Immature natural killer cell (primary cell): ENCODE measurements at places on chromosomes 16 and 17.
A peak's percentile ranks its signal among the peaks of the same experiment; 100 is the strongest.

DNA sequence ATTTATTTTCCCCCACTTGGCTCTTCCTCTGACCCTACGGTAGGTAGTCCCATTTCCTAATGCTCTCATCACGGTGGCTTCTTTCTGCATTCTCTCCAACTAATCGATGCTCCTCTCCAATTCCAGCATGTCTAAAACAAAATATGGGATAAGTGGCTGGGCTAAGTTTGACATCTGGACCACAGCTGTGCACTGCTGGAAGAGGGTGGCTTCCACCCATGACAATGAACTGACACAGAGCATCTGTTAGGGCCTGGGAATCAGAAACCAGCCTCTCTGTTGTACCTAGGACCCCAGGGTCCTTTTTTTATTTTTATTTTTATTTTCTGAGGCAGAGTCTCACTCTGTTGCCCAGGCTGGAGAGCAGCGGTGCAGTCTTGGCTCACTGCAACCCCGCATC lies 29.0 kb upstream of the SLC39A11 start:
- DNase-seq = no peak

DNA sequence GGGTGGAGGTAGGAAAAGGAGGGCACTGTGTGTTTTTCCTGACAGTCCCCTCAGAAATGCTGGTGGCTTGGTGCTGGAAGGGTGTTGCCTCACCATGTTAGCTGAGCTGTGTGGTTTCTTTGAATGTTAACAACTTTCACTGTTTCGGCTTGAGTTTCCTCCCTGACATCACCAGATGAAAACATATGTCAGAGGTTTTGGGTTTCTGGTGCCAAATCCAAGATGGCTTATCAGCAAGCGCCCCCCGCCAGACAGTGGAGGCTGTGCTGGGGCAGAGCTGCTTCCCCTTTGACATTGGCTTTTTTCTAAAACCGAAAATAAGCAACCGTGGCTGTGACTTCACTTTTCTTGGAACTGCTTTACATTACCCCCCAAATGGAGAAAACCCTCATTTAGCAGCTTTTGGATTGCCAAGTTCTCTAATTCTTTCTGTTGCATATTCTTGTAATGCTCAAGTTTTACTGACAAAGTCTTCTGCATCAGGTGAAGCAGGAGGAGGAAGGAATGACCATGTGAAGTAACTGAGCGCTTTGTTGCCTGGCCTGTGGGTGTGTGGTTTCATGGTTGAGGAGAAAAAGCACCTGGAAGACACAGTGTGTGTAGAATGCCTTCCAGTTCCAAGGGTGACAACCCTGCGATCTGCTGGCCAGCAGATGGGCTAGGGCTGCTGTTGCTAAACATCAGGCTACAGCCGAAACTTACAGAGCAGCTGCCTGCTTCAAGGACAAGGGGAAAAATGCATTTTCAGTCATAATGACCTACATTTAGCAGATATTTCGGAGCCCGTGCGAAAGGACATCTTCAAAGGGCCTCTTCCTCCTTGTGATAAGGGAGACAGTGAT lies 9.7 kb downstream of the RMI2 start:
- peak; percentile 88 for DNase-seq

DNA sequence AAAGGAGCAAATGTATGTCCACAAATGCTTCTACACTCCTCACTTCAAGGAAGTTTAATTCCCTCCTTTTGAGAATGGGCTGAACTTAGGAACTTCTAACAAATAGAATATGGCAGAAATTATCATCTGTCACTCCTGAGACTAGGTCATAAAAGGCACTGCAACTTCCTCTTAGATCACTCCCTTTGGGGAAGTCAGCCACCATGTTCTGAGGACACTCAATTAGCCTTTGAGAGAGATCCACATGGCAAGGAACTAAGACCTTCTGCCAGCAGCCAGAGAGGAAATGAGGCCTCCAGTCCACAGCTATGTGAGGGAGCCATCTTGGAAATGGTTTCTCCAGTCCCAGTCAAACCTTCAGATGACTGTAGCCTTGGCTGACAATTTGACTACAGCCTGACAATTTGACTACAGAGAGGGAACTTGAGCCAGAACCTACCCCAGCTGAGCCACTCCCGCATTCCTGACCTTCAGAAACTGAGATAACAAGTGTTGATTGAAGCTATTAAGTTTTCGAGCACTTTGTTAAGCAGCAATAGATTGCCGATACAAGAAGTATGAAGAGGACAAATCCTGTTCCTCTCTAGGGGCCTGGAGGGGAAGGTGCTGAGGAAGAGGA lies 113.4 kb upstream of the SEC14L1 start:
- no peak for DNase-seq

- DNase-seq = no peak
These were observed 1.7 kb upstream of the PLK1 start for GRCh38 chr16:23676924-23677480.

- DNase-seq = no peak
These were observed 161.4 kb upstream of the KCNJ16 start for GRCh38 chr17:69913616-69914015.

DNA sequence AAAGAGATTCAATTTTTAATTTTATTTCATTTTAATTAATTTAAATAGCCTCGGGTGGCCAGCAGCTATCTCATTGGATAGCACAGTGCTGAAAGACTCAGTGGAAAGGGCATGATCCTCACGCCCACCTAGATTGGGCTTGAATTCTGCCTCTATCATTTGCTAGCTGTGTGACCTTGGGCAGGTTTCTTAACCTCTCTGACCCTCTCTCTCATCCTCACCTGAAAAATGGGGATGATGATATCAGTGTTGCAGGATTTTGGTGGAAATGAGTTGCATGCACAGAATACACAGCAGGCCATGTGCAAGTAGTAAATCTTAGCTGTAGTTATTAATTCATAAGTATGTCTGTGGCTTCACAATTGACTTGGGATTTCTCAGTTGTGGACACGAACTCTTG lies 272.4 kb upstream of the XYLT1 start:
- no peak for DNase-seq

DNA sequence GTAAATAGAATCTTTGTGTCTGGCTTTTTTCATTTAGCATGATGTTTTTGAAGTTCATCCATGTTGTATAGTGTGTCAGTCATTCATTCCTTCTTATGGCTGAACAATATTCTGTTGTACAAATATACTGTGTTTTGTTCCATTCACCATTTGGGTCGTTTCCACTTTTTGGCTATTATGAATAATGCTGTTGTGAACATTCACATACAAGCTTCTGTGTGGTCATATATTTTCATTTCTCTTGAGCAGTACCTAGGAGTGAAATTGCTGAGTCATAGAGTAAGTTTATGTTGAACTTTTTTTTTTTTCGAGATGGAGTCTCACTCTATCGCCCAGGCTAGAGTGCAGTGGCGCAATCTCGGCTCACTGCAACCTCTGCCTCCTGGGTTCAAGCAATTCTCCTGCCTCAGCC lies 32.3 kb upstream of the TAOK1 start:
- DNase-seq = no peak

DNA sequence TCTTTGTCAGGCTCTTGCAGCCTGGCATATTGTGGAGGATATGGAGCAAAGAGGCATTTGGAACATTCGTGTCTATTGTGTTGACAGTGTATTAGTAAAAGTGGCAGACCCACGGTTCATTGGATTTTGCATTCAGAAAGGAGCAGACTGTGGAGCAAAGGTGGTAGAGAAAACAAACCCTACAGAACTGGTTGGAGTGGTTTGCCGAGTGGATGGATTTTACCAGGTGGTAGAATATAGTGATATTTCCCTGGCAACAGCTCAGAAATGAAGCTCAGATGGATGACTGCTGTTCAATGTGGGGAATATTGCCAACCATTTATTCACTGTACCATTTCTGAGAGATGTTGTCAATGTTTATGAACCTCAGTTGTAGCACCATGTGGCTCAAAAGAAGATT lies 44.5 kb downstream of the EFCAB13 start:
- DNase-seq = no peak

DNA sequence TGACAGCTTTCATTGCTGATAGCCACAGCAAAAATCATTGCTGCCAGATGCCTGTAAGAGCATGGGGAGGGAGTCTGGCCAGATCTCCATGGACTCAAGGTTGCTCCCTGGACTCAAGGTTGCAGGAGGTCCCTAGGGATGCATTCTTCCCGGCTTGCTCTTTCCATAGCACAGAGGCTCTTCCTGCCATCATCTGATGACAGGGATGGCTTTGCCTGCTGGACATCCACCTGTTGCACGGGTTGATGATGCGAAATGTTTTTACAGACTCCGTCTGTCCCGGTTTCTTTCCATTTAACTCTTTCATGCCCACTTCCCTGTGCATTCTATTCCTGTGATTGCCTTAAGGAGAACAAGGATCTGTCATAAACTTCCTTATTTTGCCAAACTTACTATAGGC lies 115.6 kb upstream of the HSBP1 start:
- no peak for DNase-seq

DNA sequence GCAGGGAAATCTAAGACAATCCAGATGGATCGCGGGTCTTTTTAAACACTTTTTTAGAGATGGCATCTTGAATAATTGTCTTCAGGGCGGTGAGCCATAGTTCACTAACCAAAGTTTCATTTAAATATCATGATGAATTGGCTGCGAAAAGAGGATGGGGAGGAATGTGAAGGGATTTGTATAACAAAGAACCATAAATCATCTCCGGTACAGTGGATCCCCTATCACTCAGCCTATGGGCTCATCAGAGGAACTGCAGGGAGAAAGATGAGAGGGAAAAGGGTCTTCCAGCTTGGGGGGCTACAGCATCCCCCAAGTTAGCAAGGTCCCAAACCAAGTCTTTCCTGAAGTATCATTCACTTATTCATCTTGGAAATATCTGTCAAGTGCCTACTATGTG lies 16.7 kb upstream of the DDX52 start:
- no peak for DNase-seq

DNA sequence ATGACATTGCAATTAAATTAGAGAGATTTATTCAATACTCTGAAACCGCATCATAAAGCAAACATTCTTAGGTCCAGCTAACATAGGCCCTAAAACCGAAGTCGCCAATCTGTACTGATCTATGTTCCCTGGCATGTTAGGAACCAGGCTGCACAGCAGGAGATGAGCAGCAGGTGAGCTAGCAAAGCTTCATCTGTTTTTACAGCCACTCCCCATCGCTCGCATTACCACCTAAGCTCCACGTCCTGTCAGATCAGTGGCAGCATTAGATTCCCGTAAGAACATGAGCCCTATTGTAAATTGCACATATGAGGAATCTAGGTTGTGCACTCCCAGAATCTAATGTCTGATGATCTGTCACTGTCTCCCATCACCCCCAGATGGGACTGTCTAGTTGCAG lies 91.5 kb downstream of the PARN start:
- no peak for DNase-seq

DNA sequence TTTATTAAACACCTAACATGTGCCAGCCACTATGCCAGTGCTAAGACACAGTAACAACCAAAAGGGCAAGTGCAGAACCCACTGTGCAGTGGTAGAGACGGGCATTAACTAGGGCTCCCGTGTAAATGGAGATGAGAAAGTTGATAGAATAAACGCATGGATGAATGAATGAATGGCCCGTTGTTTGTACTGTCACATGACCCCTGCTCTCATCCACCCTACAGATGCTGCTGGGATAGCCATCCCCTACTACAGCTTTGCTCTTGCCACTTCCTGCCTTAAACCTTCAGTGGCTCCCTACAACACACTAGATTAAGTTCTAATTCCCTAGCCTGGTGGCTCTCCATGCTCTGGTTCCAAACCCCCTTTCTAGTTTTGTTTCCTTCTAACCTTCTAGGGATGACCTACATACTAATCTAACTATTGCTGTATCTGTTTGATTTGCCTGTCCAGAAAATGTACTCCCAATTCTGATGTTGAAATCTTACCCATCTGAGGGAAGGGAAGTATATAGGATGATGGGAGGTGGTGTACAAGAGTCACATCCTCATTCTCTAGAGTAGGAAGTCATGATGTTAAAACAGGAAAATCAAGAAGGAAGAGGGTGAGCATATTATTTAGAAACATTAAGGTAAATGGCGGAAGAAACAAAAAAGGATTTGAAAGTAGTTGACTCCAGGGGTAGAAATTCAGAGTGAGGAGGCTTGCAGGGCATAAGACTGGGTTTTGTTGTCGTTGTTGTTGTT lies 11.4 kb upstream of the TNRC6C start:
- no peak for DNase-seq

DNA sequence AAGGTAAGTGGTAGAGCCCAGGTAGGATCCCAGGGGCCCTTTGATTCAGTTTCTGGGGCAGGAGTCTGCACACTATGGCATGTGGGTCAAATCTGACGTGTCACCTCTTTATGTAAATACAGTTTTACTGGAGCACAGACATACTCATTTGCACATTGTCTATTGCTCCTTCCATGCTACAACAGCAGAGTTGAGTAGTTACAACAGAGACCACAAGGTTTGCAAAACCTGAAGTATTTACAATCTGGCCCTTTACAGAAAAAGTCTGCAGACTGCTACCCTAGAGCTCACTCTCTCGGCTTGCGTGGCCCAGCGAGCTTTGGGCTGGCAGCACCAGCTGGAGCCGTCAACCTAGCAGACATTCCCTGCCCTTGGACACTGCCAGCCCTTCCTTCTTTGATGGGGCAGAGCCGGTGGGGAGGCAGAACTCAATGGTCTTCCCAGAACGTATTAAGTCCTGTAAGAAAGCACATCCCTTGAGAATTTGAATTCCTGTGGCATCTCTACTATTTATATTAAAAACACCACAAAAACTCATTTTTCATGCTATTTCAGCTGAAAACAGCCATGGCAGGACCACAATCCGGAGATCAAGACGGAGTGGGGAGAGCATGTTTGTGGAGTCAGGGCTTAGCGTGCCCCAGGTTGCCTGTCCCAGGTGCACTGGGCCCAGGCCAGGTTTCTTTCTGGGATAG lies 133.1 kb upstream of the NUDT7 start:
- DNase-seq = no peak

DNA sequence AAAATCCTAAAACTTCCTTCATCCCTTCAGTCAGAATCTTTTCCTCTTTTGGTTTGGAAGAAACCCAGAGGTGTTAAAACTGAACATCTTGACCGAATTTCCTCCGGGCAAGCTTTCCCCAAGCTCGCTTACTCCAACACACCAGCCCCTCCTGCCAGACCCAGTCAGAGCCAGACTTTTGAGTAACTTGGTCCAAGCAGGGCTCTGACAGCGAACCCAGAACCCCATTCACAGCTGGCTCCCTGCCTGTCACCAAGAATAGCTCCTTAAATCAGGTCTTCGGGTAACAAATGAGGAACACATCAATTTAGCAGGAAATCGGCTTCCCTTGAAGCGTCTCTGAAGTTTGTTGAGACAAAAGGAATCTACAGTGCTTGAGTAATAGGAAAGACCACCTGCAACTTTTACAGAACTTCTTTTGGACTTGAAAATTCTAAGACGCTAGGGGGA lies 27.3 kb downstream of the GAS7 start:
- no peak for DNase-seq

- DNase-seq = no peak
These were observed 193.7 kb downstream of the C16orf95 start for GRCh38 chr16:87123356-87124001.
